8988T (cell line): ENCODE measurements at places on chromosomes 1 and 21.

DNA sequence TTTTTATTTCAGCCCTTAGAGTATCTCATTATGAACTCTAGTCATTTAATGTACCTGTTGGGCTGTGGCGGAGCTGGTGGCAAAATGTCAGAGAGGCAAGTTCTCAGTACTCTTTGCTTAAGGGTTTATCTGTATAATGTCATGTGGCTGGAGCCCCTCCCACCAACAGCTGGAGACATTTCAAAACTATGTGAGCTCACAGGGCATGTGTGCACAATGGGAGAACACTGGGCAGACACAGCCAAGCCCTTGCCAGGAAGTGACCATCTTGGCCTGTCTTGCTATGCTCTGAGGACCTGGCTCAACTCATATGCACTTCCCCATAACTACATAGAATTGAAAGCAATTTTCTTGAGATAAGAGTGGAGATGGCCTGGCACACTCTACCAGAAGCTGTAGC lies 296.4 kb downstream of the PTPRU start:
- no peak for DNase-seq

DNA sequence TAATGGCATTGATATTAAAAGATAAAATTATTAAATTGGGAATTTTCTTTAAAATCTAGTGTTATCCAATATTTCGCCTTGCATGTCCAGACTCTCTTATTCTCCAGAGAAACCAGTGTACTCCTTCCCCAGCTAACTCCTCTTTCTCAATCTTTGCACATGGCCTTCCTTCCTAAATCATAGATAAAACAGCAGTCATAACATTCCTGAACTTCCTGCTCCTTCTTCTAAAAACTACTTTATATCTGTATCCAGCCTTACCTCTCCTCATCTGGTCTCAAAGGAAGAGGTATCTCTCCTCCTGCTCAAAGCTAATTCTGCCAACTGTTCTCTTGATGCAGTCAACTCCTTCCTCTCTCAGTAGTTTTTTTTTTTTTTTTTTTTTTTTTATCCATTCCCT lies 39.5 kb upstream of the NEK7 start:
- no peak for DNase-seq

- no peak for DNase-seq
Observed at GRCh38 chr1:102834688-102835320, 273.5 kb downstream of the COL11A1 start.

DNA sequence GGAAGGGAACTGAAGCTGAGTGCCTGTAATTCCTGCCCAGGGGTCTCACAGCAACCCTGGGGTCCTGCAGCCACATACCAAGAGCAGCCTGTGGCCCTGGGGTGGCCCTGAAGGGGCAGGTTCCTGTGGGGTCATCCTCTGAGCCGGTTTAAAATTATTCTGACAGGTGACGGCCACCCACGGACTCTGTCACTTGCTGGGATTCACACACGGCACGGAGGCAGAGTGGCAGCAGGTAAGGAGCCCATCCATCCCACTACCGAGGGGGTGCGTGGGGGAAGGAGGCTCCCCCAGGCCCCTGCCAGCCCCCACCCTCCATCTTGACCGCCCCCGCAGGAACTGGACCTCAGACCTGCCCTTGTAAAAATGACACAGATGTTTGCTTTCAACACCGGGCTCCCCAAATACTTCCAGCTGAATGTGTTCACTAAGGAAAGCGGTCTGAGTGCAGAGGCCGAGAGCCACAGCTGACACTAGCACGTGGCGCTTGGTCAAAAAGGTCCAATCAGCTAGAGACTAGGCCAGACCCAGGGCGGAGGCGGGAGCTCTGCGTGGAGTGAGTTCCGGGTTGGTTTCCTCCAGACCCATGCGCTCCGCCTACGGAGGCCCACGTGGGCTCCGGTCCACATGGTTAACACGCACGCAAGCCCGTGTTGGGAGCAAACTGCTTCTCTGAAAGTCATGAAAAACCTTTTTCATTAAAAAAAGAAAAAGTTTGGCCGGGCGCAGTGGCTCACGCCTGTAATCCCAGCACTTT lies 10.0 kb downstream of the YBEY start:
- no peak for DNase-seq

DNA sequence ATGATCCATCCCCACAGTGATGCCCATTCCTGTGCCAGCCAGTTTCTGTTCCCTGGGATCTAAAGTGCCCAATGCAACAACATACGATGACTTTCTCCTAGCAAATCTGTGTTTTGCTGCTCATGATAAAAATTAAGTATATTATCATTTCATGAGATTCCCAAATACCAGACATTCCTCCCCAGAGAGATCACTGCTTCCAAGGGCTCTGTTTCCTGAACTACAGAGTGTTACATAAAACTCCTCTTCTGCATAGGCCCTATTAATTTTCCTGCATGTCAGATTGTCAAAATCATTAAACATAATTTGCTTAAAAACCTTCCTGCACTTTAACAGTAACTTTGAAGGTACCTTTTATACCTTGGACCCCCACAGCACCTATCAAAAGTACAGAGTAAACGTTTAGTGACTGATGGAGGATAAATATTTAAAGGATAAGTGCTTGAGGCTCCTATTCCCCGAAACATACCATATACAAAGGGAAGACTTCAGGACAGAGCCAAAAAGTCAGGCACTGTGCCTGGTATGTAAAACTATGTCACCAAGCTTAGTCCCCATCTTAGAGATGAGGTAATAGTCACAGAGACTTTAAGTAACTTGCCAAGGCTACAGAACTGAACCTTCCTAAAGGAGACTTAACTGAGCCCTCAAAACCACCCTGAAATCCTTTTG lies 50.2 kb downstream of the SLC25A24 start:
- no peak for DNase-seq

DNA sequence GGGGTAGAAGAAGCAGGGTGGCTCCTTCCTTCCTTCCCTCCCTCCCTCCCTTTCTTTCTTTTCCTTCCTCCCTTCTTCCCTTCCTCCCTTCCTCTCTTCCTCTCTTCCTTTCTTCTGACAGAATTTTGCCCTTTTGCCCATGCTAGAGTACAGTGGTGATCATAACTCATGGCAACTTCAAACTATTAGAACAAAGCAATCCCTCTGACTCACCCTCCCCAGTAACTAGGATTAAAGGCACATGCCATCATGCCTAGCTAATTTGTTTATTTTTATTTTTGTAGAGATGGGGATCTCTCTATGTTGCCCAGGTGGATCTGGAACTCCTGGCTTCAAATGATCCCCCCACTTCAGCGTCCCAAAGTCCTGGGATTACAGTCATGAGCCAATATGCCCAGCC lies 10.0 kb upstream of the RPE65 start:
- DNase-seq, result no peak

DNA sequence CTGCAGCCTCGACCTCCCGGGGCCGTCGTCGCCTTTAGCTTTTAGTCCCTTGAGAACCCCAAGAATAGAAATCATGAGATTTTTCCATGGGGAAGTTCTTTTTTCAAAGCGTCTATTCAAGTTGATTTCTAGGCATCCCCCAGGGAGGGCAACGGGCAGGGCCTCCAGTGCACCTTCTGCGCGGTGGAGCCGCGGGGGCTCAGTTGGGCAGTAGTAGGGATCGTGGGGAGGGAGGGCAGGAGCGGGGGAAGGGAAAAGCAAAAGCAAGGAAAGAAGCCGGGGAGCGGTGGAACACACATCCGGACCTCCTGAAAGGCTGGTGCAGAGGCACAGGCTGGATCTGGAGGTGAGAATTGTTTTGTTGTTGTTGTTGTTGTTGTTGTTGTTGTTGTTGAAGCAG lies 103.4 kb downstream of the PPIAL4G start:
- DNase-seq, result no peak

DNA sequence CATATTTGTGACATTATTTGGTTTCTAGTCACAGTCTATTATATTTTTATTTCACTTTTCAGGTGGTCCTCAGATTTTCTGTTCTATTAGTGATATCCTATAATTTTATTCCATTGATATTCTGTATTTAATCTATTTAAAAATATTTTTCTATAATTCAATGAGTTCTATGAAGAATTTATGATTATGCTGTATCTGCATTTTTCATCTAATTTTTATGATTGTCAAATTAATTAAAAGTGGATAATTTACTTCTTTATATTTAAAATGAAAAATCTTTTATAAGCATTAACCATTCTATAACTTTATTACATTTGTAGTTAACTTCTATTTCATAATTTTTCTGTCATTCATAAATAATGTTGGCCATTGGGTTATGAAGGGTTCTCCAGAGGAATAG lies 387.4 kb upstream of the LRRC7 start:
- no peak for DNase-seq

- DNase-seq, result no peak
Observed at GRCh38 chr1:203264052-203264501, 34.6 kb upstream of the CHIT1 start.

DNA sequence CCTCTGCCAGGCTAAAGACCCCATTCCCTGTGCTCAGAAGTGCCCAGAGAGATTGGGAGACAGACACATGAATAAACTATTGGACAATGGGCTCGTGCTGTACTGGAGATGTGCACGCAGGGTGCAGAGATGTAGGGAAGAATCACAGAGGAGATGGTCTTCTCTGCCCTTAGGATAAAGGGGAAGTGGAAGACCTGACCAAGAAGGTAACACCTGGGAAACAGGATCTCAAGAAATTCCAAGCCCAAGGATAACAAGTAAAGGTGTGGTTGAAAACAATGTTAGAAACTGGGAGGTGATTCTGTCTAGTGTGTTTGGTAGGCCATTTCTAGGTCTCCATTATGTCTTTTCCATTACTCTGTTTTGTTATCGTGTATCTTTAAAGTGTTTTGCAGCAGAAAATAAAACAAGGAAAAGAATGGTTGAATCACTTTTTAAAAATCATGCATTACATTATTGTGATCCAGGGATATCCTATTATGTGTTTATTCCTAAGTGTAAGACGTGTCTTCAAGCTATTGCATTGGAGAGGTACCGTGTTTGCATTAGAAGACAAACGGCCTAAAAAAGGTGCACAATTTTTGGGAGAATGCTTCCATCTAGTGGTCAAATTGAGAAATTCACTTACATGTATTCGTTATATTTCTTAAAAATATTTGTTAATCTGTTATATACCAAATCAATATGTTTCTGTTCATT lies 40.8 kb upstream of the KCTD3 start:
- no peak for DNase-seq

DNA sequence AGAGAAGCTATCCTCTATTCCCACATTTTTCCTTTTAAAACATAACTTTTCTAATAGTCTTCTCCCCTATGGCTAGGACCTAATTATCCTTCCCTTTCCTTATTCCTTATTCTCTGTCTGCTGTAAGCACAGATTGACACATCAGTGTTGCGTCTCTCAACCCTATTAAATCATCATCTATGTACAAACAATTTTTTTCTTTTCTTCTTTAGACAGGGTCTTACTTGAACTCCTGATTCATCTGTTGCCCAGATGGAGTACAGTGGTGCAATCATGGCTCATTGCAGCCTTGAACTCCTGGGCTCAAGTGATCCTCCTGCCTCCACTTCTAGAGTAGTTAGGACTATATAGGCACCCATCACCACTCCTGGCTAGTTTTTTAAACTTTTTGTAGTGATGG lies 8.3 kb downstream of the KLHDC9 start:
- DNase-seq, result no peak

DNA sequence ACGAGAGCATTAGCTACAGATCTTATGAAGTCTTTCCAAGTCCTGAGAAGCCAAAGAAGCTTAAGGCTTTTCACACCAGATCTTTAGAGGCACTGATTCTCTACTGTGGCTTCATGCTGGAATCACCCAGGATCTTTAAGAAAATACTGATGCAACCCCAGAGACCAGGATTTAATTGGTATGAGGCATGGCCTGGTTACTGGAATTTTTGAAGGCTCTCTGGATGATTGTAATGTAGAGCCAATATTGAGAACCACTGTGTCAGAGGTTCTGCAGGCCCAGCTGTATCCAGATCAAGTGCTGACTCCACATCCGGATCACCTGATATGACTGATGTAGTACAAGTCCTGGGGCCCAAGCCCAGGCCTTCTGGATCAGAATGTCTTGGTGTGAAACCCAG lies 105.7 kb downstream of the PLPPR5 start:
- no peak for DNase-seq

GRCh38 chr1:207579436-207579799 lies 65.5 kb upstream of the CR1L start:
- DNase-seq, result no peak

GRCh38 chr1:96130432-96130831 lies 591.2 kb upstream of the PTBP2 start:
- DNase-seq, result no peak

DNA sequence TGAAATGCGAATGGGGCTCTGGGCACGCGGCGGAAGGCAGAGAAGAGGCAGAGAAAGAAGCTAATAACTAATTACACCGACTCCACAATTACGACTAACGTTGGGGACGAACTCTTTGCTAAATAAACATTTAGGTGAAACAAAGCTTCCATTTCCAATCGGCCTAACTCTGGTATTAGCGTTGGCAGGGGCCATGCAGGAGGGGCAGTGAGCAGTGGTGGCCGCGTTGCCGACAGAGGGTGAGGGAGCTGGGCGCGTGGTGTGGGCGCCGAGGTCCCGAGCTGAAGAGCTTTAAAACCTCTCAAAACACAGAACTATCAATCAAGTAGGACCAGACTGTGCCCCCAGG lies 553 bp upstream of the NDUFV3 start:
- no peak for DNase-seq

DNA sequence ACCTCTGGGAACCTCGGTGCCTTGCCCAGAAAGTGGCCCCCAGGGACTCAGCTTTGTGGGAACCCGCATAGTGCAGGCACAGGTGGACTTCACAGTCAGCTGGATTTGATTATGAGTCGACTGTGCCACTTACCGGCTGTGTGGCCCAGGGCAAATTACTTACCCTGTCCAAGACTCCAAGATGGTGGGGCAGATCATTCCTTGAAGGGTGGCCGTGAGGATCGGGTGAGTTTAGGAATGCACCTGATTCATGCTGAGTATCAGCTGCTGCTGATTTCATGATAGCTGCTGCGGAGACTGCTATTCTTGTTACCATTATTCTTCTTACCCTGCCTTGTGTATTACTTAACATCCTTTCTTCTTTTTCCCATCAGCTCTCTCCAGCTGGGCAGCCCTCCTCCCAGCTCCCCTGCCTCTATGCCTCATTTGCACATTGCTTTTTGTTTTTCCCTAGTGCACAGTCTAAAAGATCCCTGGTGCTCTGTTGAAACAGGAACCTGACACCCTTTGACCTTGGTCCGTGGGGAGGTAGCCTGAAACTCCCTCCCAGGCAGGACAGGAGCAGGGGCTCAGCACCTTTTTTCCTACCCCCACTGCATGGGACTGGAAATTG lies 40.5 kb upstream of the FHAD1 start:
- no peak for DNase-seq

- DNase-seq, result no peak
Observed at GRCh38 chr1:180548686-180549317, 10.0 kb upstream of the OVAAL start.

DNA sequence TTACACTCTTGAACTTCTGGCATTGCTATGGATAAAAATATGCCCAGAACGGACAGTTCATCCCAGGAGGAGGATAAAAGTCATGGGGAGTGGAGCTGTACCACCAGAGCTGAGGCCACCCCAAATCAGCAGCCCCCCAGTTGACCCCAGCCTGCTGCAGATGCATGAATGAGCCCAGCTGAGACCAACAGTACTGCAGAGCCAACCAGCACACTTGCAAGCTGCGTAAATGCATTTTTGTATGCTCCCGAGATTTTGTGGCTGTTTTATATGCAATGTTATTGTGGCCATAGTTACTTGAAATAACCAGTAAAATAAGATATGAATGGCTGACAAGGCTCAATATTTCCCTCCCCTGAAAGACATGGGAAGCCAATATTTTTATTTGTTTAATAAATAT lies 264.6 kb downstream of the DUSP10 start:
- DNase-seq, result no peak

- DNase-seq, result no peak
Observed at GRCh38 chr1:54302951-54303843, 103.0 kb downstream of the SSBP3 start.
